ENCODE measurements at places on chromosomes 2 and 18.

DNA sequence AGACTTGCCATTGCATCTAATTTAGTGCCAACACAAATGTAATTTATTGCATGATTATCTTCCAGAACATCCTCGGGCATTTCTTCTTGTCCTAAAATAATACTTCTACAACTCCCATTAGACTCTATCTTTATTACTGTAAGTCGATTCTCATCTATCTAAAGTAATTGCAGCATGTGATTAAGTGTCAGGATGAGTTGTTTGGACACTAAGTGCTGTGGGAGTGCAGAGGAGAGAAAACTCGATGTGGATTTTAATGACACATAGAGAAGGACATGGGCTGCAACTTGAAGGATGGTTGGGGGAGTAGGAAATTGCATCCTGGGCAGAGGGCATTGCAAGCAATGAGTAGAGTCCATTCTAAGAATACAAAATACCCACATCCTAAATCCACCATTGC lies 33.5 kb downstream of the STAT4 start:
- DNase-seq = peak; percentile 12

DNA sequence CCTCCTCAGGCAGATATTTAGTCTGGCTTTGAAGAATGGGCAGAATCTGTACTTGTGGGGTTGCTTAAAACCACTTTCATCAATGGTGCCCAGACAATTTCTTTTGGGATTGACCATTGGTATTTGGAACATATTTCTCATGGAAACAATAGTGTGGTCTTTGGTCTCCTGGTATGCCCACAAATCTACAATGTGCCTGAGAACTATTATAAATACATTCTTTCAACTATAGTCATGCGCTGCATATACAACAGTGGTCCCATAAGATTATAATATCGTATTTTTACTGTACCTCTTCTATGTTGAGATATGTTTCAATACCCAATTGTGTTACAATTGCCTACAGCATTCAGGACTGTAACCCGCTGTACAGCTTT lies 34.8 kb upstream of the PPP4R1 start:
- DNase-seq = no peak

- DNase-seq = no peak
Observed at GRCh38 chr18:45168866-45169600, 446.2 kb upstream of the SLC14A2 start.

DNA sequence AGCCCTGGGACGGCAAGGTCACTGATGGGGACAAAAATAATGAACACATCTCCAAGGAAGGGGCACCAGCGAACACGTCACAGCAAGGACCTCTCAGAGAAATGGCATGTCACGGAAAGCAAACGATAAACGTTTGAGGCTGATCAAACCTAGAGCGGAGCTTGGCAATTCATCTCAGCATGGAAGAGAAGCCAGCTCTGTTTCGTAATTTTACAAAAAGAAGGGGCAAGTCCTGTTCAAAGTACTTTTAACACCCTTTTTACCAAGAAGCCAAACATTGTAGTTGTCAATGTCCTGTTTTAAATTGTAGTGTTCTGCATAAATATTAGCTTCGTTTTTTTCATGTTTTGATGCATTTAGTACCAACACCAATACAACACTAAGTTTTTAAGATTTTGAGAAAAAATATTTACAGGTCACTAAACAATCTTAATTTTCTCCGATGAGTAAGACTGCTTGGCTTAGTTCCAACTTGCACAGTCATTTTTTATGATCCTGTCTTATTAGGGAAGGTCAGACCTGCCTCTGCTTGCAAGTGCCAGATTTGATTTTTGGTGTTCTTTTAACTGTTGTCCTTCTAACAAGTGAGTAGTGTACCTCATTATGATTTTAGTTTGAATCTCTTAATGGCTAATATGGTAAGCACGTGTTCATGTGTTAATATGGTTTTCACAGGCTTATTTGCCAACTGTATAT lies 818.5 kb upstream of the SALL3 start:
- no peak for DNase-seq

DNA sequence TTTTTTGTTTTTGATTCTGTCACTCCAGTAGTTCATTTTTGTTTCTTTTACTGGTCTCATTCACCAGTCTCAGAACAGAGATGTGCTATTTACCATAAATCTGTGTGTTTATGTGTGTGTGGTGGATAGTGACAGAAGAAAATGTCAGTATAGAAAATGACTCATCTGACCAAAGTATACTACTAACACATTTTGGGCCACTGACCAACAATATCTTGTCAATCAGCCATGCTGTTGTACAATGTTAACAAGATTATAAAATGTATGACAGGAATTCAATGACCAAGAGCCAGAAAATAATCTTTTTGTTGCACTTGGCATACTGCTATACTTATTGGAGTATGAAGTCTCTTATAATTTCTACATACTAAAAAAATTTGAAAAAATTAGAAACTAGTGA lies 1081.4 kb upstream of the NRXN1 start:
- no peak for DNase-seq

DNA sequence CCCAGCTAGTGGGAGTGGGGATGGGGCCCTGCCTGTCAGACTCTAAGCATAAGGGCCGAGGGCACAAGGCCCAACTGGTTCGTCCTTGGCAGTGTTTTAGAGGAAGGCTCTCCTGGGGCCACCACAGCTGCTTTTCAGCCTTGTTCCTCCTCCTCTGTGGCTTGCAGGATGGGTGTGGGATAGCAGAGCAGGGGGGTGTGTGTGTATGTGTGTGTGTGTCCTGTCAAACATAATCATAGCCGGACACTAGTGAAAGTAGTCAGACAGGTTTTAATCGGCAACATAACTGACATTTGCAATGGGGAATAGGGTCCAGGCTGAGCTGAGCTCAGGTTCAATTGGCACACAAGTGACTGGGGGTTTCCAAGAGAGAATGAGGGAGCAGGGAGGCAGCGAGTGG lies 114.2 kb downstream of the SEPTIN10 start:
- DNase-seq = no peak

DNA sequence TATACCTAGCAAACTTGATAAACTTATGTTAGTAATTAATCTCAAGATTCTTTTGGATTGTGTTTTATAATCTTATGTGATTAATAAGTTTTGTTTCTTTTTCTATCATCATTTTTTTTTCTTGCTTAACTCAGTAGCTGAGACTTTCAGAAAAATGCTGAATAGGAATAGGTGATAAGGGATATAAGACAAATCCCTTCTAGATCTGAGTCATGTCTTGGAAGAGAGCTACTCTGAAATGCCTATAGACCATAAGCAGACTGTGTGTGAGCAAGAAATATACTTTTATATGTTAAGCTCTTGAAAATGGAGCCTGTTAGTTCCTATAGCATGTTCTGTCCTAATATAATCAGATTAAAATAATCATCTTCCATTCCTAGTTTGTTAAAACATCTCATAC lies 29.6 kb downstream of the CYBRD1 start:
- no peak for DNase-seq

DNA sequence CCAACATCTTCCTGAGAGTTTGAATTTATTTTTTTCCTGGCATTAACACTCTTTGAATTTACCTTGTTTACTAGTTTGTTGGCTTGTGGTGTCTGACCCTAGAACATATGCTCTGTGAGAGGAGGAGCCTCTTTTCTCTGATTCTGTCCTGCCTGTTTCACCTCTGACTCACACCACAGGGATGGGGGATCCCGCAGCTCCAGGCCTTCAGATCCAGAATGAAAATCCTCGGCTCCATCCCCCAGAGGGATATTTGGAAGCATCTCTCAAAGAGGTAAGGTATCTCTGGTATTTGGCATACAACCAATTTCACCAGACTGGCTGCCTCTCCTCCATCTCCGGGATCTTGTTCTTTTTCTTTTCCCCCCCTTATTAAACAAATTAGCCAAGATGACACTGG lies 104.7 kb downstream of the GPR39 start:
- no peak for DNase-seq
